ENCODE measurements at places on chromosomes 1 and 21.

DNA sequence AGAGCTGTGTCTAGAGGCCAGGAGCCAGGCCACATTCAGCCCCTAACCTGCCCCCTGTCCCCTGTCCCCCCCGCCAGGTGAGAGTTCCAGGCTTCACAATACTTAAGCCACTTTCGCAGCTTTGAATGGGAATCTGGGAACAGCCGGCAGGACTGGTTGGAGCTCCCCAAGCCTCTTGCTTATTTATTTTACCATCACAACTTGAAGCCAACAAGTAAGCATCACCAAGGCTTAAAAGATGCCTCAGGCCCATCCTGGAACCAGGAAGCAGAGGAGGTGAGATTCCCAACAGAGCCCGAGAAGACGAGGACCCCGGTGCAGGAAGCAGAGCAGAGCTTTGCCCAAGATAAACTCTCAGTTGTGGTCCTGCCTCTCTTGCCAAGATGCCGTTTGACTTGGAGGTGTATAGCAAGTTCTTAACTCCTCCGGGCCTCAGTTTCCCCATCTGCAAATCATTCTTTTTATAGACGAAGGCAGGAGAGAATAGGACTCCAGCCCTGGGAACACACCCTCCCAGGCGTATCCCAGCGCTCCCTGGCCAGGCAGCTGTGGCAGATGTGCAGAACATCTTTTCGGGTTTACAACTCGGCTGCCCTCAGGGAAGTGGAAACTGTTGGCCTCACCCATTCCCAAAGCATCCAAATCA lies 66.8 kb upstream of the SLC25A33 start:
- no peak for DNase-seq

DNA sequence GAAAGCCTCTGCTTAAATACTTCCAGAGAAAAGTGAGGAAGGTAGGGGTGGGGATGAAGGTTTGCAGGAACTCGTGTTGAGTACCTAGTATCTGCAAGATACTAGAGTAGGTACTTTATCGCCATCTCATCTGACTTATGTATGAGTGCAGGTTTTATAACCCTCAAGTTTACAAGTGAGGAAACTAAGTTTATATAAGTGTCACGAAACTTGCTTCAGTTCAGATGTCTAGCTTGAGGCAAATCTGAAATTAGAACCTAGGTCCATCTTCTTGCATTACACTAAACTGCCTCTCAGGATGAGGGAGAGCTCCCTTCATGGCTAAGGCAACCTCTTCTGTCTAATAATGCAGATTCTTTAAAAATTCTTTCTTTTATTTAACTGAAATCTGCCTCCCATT lies 43.5 kb downstream of the NFIA start:
- no peak for DNase-seq

- no peak for DNase-seq
Observed at GRCh38 chr1:46171351-46171750, 3.5 kb upstream of the TSPAN1 start.

GRCh38 chr1:178461104-178461503 lies 35.7 kb downstream of the CLEC20A start:
- DNase-seq = no peak

DNA sequence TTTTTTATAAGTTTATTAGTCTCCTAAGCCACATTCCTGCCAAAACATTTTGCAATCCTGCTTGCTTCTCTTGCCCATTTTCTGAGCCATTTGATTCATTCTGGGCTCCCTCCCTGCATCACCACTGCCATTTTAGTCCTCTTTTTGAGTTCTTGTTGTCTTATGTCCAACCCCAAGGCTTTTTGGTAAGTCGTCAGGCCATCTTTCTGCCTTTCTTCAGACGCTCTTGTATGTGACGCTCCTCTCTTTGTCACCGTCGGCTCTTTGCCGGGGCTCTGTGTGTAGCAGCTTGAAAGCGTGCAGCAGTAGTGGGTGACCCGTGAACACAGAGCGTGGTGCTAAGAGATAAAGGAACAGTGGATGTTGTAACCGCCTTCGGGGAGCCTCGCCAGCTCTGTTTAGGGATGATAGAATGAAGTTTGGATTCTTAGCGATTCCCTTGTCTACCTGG lies 14.6 kb downstream of the HUNK start:
- no peak for DNase-seq

DNA sequence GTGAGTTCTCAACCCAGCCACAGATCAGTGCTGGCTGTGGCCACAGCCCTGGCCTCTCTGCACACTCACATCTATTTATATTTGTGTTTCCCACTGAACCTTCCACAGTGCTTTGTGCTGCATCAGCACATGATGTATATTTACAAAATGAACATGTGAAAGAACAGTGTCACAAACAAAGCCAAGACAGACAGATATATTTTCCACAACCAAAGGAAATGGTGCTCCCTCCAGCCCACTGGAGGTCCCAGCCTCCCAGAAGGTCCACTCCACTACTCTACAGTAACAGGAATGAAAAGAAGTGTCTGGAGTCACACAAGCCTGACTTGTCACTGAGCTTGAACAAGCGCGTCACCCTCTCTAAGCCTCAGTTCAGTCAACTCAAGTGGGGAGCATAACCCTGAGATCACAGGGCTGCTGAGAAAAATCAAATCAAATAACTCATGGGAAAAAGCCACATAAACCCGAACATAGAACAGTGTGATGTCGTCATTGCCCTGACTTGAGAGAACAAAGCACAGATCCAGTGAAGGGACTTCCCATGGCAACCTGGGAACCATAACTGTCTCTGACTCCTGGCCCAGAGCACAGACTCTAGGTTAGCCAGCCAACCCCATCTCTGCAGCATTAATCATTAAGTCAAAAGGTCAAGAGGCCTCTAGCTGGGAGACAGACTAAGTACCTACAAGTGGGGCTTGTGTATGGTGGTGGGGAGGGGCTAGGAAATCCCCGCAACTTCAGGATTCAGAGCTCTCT lies 121.2 kb downstream of the TRABD2B start:
- DNase-seq = no peak

DNA sequence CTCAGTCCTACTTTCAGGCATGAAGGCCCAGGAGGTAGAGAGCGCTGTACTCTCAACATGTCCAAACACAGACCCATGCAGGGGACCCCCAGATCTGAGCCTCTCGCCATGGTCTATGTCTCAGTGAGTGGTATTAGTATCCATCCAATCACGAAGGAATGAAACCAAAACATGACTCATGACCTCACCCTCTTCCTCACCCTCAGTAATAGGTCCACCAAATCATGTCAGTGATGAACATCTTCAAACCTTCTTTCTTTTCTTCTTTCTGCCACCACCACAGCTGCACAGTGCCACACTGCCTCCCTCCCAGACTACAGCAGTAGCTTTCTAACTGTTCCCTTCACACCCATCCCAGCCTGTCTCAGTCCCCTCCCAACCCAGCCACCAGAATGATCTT lies 16.8 kb downstream of the C1orf116 start:
- no peak for DNase-seq

DNA sequence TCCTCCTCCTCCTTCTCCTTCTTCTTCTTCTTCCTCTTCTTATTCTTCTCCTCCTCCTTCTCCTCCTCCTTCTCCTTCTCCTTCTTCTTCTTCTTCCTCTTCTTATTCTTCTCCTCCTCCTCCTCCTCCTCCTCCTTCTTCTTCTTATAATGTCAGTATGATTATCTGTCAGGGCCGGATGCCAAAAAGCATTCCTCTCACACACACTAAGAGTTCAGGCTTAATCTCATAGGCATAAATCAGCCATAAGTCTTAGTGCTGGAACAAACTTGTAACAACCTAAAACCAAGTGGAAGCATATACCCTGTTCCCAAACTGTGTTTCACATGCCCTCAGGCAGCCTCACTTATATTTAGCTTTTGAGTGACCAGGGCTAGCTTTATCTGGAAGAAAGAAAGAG lies 240.3 kb downstream of the LMX1A start:
- DNase-seq = no peak

- DNase-seq = no peak
Observed at GRCh38 chr1:201021630-201022492, 1.7 kb downstream of the KIF21B start.

DNA sequence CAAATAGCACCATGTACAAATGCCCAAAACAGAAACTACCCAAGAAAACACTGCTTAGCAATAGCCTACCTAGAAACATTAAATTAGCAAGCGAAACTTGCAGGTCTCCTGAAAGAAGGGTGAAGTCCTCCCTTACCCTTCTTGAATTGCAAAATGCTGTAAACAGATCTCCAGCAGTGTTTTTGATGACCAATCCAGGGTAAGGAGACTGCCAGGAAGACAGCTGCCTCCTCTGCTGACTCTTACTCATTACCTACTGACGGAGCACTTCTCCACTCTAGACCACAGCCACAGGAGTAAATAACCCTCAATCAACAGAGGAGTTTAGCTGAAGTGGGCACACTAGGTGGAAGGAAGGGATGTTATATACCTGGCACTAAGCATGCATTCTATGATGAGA lies 32.2 kb upstream of the GADD45A start:
- no peak for DNase-seq

GRCh38 chr1:2197707-2198165 lies 3.2 kb upstream of the FAAP20 start:
- no peak for DNase-seq

DNA sequence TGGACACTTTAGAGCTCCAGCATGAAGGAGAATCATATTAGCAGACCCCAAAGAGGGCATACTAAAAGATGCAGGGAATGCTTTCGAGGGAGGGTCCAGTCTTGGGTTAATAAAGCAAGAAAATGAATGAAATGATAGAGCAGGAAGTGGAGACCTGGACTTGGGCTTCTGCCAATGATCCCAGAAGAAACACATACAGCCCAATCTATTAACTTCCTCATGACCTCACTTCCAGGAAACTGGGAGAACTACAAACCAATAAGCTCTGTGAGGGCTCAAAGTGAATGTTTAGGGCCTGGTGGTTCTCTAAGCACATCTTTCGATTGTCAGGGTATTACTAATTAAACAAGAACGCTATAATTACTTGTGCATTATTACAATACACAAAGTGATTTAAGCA lies 53.6 kb upstream of the SSX2IP start:
- no peak for DNase-seq

DNA sequence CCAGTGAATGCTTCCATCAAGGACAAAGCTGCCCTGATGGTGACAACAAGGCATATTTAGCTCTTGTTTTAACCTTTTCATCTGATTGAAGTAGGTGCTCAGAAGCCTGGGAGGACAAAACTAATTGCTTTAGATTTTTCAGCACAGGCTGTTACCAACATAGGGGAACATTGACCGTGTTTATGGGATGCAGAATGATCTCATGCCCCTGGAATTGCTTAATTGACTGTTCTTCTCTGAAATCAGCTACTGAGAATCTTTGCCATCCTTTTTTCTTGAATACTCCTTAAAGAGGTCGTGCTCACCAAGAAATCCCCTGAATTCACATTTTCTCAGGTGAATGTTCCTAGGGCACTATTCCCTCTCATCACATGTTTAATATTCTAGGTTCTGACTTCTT lies 95.9 kb upstream of the CCDC190 start:
- DNase-seq = no peak

- DNase-seq = no peak
Observed at GRCh38 chr1:209062863-209063262, 520.7 kb upstream of the CAMK1G start.

GRCh38 chr1:170872663-170873062 lies 62.7 kb upstream of the MROH9 start:
- no peak for DNase-seq

GRCh38 chr21:37341254-37341960 lies 25.2 kb upstream of the DYRK1A start:
- no peak for DNase-seq

GRCh38 chr1:3121401-3122210 lies 52.6 kb downstream of the PRDM16 start:
- no peak for DNase-seq

DNA sequence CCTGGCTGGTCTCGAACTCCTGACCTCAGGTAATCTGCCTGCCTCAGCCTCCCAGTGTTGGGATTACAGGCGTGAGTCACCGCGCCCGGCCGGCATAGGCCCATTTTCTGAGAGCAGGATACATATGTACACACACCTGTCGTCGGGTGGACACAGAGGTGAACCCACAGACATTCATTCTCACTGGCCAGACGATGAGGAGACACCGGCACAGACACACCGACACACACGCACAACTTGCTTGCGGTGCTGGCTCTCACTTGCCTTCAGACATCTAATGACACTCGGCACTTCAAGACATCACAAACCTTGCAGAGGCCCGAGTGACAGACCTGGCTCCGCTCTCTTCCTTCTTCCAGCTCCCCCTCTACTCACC lies 579 bp downstream of the PTCH2 start:
- no peak for DNase-seq

- no peak for DNase-seq
Observed at GRCh38 chr1:245440922-245441321, 286.1 kb downstream of the KIF26B start.

GRCh38 chr1:204464187-204464631 lies 30.4 kb downstream of the PIK3C2B start:
- no peak for DNase-seq

DNA sequence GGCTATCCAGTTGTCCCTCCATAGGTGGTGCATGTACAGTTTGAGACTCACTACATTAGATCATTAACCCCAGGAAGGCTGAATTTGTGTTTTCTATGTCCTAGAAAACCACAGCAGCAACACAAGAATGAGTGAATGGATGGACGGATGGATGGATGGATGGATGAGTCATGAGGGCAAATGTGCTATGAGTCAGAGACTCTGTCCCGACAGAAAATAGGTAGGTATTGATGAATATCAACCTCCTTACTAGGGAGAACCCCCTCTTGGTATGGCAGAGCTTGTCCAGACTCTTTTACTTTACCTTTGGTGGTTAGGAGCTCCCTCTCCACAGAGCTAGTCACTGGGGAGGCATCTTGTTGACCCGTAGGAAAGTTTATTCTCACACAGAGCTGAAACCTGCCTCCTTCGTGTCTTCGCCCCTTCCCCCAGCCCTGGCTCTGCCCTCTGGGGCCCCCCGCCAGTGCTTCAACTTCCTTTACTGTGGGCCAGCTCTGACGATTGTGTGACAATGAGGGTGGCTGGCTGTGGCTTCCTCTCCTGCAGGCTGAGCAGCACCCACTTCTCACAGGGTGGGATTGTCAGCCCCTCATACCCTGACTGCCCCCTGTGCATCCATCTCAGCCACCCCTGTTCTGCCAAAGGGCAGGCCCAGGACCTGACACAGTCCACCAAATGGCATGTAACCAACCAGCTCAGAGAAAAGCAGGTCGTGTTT lies 145.2 kb downstream of the FOXD2 start:
- DNase-seq = no peak

GRCh38 chr1:110645211-110645610 lies 29.5 kb downstream of the KCNA3 start:
- DNase-seq = no peak

All from NCI-H2081 (cell line).